ENCODE measurements at places on chromosomes 4 and X.

DNA sequence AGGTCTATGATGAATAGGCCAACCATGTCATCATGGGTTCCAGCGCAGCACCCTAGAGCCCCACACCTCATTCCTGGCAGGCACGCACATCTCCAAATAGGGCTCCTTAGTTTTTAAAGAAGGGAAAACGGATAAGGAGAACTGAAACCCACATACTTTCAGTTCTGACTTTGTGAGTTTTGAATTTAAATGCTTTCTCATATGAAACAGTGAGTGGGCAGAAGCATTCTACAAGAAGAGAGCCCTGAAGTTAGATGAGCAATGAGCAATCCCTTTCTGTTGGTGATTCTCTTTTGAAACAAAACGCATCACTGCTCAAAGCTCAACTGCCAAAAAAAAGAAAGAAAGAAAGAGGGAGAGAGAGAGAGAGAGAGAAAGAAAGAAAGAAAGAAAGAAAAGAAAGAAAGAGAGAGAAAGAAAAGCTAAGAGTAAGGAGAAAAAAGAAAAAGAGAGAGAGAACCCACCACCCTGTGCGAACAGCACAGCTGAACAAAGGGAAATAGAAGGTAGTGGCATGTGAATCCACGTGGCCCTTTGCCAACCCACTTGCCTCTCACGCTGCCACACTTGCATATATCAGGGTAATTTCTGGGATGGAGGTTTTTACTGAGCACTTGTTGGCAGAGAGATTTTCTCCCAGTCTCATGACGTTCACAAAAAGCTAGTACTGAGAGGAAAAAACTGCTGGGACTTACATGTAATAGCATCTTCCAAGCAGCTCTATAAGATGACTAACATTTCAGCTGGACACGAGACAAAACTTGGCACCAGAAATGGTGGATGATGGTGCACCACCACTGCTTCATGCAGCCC, 31.0 kb downstream of the TMSB4X start:
- no peak for DNase-seq

DNA sequence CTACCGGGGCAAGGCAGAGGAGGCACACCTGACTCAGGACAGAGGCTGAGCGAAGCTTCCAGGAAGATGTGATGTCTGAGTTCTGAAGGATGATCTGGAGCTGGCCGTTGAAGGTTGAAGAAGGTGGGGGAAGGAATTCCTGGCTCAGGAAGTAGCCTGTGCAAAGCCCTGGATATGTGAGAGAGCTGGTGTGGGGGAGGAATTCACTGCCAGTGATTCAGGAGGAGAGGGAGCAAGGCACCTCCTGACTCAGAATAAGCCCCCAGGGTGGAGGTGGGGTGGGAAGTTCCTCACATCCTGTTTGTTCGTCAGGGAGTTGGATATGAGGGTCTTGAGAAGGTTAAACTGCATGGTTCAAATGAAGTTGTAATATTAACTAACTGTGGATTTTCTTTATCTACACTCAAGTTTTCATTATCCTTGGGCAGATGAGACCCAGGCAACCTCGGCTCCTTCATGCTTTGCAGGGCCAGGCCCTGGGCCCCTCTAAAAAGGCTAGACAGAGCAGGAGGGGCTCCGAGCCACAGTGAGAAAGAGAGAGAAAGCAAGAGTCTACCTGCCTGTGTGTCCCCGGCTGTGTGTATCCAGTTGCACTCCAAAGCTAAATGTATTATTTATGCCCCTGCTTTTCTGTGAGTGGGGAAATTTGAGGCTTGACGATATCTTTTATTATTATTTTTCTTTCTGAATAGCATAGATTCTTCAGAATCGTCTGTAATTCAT, 7.1 kb downstream of the NHSL2 start:
- DNase-seq, result no peak

DNA sequence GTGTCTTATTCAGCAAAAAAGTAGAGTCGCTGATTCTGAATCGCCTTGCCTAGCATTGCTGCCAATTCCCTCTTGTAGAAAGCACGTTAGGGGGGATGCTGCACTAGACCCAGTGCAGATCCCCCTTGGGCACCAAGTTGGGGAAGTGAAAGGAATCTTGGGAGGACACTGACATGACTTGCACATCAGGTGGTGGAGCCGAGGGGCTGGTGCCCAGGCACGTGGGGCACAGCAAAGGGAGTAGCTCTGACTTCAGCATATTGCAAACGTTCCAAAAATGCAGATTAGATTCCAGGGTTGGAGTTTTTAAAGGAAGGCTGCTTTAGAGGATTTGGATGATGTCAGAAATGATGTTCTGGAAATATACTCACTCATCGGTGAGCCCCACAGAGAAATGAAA, 47.4 kb upstream of the GPM6B start:
- no peak for DNase-seq

GRCh38 chr4:15479089-15479912, 9.6 kb downstream of the CC2D2A start:
- no peak for DNase-seq

DNA sequence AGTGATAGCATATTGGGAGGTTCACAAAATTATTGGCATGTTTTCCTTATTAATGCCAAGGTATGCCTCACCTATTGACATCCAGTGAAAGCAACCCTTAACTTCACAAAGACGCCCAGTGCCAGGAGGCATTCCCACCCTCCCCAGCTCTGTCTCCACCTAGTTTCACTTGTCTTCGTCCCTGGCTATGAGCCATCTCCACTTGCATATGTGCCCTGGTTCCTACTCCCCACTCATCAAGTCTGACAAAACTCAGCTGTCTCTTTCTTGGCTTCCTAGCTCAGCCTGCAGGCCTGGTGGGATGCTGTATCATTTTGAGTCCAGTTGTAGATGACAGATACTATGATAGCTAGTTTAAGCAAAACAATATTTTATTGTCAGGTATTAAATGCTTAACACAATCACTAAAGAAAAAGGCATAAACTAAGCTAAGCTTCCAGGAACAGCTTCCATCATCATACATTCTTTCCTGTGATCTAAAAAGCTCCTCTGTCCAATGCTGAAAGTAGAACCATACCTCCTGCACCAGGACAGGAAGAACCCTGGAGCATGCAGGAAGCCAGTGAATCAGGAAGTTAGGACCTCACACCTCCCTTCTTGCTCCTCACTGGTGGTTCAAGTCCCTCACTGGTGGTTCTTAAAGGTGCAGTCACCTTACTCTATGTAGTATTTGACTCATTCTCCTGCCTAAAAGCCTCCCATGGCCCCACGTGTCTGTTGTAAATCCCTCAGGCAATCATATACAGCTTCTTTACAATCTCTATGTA, 410.3 kb upstream of the RASGEF1B start:
- DNase-seq, result no peak

- DNase-seq, result no peak
Measured at GRCh38 chr4:185849664-185850550, 37.9 kb upstream of the SORBS2 start.

DNA sequence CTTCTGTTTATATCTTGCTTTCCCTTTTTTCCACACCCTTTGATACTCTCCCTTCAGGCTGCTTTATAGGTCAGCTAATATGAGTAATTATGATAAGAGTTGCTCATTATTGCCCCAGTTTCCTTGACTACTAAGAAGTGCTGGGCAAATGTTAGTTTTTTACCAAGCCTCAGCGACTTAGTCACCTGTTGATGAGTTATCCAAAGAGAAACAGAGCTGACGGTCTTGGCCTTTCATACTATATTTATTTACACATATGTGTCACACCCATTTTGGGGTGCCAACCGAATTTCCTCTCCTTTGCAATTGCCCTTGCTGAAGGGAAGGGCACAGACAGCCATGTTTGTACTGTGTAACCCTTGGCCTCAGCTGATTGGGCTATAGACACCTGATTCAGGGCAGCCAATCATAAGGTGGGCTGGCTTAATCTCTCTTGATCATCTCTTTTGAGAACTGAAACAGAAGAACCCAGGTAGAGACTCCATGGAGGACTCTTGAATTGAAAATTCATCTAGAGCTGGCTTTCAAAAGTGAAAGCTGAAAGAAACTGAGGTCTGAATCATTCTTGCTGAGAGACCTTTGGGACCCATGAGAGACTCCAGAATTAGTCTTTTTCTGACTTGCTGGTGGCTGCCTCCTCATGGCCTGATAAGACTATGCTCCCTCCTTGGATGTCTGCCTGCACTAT, 111.7 kb upstream of the RPS6KA3 start:
- DNase-seq, result no peak

GRCh38 chrX:121858867-121859647, 811.6 kb downstream of the GLUD2 start:
- DNase-seq, result no peak

DNA sequence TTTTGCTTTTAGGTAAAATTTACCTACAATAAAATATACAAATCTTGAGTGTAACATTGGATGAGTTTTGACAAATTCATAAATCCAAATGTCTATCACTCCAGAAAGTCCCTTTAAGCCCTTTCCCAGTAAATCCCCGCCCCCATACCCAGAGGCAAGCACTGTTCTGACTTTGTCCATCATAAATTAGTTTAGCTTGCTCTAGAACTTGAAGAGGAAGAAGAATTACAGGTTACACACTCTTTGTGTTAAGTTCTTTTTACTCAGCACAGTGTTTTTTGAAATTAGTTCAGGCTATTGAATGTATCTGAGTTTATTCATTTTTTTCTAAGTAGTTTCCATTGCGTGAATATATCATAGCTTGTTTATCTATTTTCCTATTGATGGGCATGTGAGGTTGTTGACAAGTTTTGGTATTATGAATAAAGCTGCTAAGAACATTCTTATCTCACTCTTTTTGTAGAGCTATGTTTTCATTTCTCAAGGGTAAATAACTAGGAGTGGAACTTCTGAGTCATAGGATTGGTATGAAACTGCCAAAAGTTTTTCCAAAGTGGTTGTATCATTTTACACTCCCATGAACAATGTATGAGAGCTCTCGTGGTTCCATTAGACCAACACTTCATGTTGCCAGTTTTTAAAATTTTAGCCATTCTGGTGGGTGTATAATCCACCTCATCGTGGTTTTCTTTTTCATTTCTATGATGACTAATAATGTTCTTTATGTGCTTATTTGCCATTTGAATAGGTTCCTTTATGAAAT, 22.4 kb upstream of the HPSE start:
- no peak for DNase-seq

- no peak for DNase-seq
Measured at GRCh38 chr4:123649250-123649644, 252.7 kb downstream of the SPRY1 start.

- DNase-seq, result no peak
Measured at GRCh38 chr4:128571747-128572146, 237.8 kb upstream of the JADE1 start.

GRCh38 chr4:88188738-88189417, 30.4 kb upstream of the ABCG2 start:
- DNase-seq, result no peak

- DNase-seq, result no peak
Measured at GRCh38 chrX:10089378-10089795, 67.4 kb upstream of the CLCN4 start.

DNA sequence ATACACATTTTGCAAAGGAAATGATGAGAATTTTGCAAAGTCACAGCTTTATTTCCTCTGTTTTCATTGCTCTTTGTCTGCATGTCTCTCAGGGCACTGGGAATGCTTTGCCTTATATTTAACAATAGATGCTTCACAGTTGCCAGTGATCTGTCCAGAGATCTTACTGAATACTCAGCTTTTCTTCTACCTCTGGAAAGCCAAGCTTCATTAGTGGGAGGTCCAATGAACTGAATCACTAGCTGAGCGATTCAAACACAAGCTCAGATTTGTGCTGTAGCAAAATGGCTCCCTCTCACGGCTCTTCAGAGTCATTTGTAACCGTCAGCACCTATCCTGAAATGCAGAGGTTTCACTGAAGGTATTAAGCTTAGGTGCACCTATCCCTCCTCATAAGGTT, 138.9 kb downstream of the DCLK2 start:
- no peak for DNase-seq

- DNase-seq, result no peak
Measured at GRCh38 chr4:183986971-183987946, 82.2 kb downstream of the STOX2 start.

DNA sequence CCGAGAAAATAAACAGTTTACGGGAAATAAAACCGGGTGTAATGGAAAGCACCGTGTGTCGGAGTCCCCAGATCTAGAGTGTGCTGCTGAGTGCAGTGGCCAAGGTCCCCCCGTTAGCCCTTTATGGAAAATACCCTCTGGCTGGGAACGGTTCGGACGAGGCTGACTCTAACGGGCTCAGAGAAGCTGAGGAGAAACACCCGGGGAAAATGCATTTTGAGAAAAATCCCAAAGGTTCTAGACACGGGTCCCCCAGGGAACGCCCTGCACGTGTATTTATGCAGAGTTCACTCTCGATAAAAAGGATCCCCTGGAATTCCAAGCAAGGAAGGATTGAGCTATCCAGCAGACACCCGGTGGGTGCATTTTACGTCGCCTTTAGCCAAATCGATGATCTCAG, 177.2 kb downstream of the CRLF2 start:
- DNase-seq, result no peak

DNA sequence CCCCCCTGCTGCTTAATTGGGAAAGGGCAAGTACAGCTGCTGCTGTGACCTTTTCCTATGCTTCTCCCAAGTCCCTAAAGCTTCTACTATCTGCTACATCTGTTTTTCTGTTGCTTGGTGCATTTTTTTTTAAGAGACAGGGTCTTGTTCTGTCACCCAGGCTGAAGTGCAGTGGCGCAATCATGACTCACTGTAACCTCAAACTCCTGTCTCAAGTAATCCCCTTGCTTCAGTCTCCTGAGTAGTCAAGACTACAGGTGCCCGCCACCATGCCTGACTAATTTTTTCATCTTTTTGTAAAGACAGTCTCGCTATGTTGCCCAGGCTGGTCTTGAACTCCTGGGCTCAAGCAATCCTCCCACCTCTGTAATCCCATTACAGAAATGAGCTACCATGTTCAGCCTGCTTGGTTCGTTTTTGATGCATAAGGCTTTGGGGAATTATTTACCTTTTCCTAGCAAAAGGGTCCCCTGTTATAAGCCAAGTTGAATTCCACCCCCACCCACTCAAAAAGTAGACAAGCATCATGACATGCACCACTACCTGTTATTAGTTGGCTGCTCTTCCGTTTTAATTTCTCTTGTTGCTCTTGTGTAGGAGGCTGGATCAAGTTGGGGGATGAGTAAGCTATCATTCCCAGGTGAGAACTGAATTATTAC, 39.6 kb downstream of the DGKK start:
- DNase-seq, result no peak

- no peak for DNase-seq
Measured at GRCh38 chr4:1459081-1459721, 53.0 kb upstream of the NKX1-1 start.

DNA sequence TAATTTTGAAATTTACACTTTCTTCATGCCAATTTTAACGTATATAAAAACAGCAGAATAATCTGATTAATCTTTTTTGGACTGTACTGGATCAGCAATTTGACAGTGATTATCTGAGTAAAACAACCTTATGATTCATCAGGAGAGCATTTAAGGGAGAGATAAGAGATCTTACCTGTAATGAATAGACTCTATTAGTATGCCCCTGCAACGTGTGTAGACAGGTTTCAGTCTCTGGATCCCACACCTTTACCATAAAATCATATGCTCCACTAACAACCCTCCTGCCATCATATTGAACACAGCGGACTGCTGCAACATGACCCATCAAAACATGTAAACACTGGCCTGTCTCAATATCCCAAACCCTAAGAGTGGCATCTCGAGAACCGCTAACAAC, 210.1 kb downstream of the FBXW7 start:
- no peak for DNase-seq

All from activated gamma-delta T cell treated with anti-CD3 and anti-CD28 coated beads, Interleukin-2, amount 50 U/mL, for 16 hours (primary cell).